ENCODE measurements at places on chromosomes 6 and 20.

- DNase-seq, result no peak
These were observed 133.1 kb upstream of the CST7 start for GRCh38 chr20:24815931-24816330.

DNA sequence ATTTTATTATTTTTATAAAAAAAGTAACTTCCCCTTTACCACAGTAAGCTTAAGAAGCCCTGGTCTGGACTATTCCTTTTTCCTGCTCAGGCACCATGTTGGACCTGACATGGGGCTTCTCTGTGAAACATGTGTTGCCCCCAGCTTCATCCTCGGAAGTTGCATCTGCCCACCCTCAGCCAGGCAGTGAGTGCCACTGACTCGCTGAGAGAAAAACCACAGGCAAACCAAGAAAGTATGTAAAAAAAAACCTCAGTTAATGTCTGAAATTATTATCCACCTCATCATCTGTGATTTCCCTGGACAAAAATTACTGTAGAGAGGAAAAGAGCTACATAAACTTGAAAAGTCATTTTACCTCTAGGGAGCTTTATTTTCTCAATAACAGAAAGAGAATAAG, 109.9 kb upstream of the MCHR2 start:
- DNase-seq, result no peak

GRCh38 chr20:37801921-37802320, 101.0 kb upstream of the VSTM2L start:
- DNase-seq, result no peak

DNA sequence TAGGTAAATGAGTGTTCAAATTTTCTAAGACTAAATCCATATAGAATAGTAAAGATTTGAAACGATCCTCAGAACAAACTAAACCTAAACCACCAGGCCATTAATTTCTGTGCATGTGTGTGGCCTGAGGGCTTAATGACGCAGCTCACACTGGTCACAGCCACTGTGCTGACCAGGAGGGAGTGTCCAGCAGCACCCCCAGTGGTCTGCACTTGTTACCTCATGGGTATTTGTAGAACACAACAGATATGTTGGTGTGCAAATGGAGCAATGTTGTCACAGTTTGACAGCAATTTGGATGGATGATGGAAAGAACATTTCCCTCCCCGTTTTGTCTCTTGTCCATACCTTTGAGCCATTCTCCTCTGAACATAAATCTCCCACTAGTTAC, 122.4 kb upstream of the EXOC2 start:
- no peak for DNase-seq

DNA sequence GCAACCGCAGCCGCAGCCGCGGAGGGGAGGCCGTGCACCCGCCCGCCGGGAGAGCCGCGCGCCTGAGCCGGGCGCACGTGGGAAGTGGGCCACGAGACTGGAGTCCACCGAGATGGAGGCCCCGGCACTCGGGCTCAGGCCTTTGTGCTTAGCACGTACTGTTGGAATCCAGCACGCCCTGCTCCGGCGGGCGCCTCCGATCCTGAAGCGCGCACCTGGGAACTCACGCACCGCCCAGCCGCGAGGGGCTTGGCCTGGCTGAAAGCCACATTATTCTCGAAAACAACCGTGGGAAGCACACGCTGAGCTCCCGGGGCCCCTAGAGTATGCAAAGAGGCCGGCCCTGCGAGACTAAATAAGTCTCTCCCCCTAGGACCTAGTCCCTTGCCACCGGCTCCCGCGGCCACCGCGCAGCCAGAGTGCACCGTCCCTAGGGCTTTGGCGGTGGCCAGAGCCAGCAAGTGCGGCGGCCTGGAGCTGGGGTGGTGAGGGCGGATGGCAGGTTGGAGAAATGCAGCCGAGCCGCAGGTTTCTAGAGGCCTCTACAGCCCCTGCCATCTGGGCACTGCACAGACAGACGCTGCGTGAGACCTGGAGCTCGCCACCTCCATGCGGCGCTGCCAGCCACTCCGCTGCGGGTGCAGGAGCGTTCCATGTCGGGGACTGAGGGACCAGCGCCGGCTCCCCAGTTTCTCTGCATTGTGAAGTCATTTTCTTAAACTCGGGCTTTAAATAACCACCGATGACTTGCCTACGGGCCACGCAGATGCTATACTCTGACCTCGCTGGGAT, 42.0 kb upstream of the LY86 start:
- no peak for DNase-seq
